Stimulated activated CD8-positive, alpha-beta memory T cell treated with anti-CD3 and anti-CD28 coated beads, Interleukin-12 subunit alpha, Interleukin-12 subunit beta, amount 100 ng/mL, for 1 hour (primary cell): ENCODE measurements at places on chromosomes 5 and 9.

DNA sequence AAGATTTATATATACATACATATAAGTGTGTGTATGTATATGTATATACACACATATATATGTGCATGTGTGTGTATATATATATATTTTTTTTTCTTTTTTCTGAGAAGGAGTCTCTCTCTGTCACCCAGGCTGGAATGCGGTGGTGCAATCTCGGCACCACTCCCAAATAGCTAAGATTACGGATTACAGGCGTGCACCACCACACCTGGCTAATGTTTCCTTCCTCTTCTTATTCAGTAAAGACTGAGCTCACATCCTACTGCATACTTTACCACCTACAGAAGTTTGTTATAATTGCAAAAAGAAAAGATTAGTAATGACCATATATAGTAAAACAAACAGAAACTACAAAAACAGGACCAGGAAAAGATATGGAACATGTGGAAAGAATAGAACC lies 23.1 kb upstream of the ZNF354B start:
- DNase-seq = no peak

GRCh38 chr5:171055875-171056454 lies 194.1 kb downstream of the RANBP17 start:
- DNase-seq = no peak

GRCh38 chr9:110752766-110753165 lies 84.2 kb downstream of the MUSK start:
- no peak for DNase-seq

DNA sequence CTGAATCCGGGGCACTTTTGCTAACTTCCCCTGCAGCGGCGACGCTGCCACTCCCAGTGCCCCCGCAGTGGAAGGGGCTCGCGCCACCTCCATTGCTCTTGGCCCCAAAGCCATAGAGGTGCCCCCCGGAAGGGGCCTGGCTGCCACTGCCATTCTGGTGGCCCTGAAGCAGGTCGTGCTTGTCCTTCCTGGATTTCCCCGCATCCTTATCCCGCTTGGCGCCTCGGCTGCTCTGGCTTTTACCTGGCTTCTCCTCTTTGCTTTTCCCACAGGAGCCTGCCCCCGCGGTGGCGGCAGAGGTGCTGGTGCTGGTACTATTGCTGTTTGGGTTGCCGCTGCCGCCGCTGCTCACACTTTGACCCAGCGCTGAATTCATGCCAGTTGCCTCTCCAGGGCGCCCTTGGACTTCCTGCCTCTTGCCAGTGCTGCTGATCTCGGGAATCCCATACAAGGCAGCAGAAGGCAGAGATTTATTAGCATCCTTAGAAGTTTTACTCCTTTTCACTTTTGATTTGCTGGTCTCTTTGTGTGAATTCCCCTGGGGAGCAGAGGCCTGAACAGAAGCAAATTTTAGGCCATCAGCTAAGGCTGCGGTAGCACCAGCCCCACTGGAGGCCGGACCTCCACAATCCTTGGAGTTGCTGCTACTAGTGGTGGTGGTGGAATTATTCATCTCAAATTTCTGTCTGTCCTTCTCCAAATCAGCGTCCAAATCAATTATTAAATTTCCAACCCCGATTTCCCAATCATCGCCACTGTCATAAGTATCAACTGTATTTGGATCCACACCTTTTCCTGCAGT lies 2.1 kb downstream of the ZNF608 start:
- DNase-seq = no peak

GRCh38 chr5:53943938-53944337 lies 366.4 kb downstream of the ARL15 start:
- no peak for DNase-seq

DNA sequence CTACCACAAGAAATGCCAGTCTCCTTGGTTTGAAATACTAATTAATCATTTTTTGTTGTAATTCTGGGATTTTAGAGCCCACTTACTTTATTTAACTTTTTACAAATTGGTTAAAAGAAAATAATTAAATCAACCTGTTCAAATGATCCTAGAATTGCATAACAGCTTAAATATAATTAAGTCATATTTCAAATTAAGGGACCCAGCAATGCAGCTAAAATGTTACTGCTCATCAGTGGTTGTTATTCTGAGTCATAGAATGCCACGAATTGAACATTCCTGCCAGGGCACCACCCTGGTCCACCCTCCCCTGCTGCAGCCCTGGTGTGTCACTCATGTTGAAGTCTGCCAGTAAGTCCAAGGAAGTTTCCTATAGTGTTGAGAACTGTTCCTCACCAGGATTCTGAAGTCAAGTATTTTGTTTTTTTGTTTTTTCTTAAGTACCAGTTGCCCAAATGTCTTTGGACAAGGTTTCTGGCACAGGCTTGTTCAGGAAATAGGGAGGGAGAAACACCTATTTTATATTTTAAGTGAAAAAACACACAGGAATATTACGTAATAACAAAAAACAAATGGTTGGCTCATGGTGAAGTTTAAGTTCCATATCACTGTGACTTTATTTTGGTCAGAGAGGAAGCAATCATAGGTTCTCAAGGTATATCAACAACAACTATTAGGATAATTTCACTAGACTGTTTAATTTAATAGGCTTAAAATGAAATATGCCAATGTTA lies 4.3 kb upstream of the ITGA1 start:
- DNase-seq = no peak
